ENCODE measurements at places on chromosomes 12 and 14.

- DNase-seq: no peak
Observed at GRCh38 chr14:26794731-26795130, 196.9 kb upstream of the NOVA1 start.

DNA sequence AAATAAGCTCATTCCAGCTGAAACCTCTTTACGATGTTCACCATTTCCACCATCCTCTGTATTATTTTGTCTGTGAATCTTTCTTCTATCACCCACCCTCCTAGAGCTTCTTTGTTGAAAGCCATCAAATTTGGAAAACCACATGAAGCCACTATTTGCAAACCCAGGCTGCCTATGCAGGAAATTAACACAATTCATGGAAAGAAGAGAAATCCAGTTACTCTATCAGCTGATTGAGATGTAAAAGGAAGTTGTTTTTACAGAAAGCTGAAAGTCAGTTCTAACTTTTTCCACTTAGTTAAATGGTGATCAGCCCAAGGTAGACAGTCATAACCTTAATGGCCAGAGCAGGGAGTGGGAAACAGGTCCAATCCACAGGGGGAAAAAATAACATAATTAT, 6.6 kb downstream of the RHOJ start:
- DNase-seq: no peak

DNA sequence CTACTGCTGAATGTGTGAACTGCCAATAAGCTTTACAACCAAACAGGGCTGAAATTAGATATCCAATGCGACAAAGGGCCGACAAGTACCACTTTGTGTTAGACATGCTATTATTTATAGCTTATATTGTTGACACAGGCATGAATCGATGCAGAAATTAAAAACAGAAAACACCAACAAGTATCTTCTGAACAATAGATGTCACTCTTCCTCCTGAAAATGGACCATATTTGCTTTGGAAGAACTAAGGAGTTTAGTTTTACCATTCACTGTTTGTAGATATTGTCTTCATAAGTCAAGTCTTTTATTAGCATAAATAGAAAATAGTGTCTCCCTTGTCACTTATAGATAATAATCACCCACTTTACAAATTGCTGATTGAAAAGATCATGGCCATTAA, 86.5 kb downstream of the LRIG3 start:
- no peak for DNase-seq

DNA sequence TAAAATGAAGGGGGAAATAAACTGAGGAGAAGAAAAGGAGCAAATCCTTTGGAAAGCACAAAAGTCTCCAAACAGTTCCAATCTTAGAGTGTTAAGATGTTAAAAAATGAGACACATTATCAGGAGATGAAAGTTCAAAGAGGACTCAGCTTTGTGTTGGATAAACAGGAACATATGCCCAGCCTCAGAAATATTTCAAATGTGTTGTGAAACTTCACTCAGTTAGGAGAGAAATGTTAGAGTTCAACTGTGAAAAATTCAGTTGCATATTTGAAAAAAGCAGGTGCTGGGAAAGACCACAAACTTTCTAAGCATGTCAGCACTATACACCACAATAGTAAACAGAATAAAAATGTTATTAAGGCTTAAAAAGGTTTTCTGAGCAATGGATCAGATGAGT, 136.8 kb upstream of the PRKD1 start:
- no peak for DNase-seq

DNA sequence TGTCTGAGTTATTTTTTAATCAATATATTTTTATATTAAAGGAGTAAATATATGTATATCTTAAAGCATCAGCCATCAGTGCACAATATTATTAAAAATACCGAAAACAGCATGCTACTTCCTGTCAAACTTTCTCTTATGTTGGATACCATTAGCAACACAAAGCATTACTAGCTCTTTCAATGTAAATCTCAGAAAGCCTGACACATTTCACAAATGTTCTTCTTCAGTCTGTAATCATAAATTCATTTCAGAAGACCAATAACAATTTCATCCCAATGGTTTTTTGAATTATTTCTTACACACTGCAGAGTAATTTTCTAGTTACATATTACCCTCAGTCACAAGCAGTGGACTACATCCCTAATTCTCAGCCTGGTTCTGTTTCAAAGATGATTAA, 226.9 kb downstream of the LRRK2 start:
- DNase-seq: no peak

GRCh38 chr14:105850853-105851581, 324.6 kb downstream of the TMEM121 start:
- no peak for DNase-seq

DNA sequence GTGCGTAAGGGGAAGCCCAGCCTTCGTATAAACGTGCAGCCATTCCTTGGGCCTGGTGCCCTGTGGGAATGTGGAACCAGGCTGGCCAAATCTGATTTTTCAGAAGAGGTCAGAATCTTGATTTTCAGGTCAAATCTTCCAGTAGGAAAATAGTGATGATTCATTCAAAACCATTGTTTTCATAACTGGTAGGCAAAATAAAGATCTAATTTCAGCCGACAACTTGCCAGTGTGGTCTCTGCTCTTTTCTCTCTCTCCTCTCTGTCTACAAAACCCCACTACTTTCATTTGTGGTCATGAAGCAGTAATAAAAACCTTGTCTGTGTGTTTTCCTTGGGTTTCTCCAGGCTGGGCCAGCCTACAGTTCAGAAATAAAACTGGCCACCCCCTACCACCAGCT, 135.1 kb downstream of the RBM19 start:
- no peak for DNase-seq

DNA sequence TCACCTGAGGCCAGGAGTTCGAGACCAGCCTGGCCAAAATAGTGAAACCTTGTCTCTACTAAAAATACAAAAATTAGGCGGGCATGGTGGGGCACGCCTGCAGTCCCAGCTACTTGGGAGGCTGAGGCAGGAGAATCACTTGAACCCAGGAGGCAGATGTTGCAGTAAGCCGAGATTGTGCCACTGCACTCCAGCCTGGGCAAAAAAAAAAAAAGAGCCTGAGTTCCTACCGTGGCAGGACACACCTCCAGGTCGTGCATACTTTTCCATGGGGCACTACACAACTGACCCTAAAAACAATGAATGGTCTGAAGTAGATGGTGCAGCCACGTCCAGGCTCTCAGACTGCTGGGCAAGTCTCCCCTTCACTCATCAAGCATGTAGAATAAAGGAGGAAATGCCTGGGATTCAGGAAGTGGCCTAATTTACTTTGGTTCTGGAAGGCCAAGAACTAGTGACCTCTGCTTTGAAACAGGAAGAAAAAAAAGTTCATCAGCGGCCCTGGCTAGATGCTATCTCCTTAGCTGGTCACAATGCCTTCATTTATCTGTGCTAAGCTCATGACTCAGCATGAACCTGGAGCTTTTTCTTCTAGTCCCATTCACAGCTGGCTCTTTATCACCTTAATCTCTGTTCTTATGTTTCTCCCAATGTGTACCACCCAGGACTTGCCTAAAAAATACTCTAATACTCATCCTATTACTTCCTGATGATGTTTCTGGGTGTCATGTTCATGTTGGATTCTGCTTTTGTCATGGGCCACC, 55.8 kb upstream of the OR6J1 start:
- no peak for DNase-seq

DNA sequence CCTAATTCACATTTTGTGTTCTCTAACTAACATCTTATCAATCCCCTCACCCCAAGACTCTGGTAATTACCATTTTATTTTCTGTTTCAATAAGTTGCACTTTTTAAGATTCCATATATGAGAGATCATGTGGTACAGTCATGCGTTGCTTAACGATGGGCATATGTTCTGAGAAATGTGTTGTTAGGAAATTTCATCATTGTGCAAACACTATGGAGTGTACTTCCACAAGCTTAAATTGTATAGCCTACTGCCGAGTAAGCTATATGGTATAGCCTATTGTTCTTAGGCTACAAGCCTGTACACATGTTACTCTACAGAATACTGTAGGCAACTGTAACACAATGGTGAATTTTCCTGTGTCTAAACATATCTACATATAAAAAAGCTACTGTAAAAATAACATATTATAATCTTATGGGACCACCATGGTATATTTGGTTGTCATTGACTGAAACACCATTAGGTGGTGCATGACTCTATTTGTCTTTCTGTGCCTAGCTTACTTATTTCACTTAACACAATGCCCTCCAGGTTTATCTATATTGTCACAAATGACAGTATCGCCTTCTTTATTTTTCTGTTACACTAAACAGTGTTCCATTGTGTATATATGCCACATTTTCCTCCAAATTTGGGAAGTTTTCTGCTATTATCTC, 473.4 kb upstream of the LMO3 start:
- no peak for DNase-seq

GRCh38 chr12:52438305-52439301, 4.4 kb upstream of the KRT75 start:
- DNase-seq: no peak

GRCh38 chr14:69149461-69150244, 3.3 kb downstream of the DCAF5 start:
- DNase-seq: no peak

GRCh38 chr14:96881713-96882112, 84.5 kb downstream of the VRK1 start:
- DNase-seq: no peak
